ENCODE measurements at places on chromosomes 7 and 10. TPM values are rescaled to one million over a fixed set of nuclear protein-coding genes. Genes with fewer than 3 reads are reported as not detected.

GRCh38 chr10:1198453-1199344, 142.5 kb downstream of the WDR37 start:
- no peak for DNase-seq

Gene SRRM3
- polyA plus RNA-seq, result not detected

- no peak for DNase-seq
Observed at GRCh38 chr10:75487087-75487754, 55.8 kb downstream of the LRMDA start.

DNA sequence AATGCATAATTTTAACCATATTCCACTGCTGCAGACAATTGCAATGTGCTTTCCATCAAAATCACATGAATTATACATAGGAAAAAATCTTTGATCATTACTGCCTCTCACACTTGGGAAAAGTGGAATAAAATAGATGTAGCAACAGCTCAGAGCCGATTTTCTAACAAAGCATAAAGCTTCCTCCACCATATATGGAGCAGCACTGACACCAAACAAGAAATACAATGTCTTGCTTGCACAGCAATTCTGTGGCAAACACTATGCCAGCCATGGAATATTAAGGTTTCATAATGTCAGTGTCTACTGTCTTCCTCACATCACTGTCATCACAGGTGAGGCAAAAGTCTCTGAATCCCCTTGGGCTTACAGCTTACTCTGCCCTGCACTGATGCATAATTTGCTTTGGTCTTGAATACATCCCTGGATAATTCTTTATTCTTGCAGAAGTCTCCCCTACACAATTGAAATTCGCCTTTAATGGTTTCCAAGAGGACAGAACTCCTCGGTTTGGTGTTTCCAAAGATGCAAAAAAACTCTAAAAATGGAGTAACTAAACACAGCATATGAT, 198.5 kb downstream of the CACNA2D1 start:
- DNase-seq, result no peak

DNA sequence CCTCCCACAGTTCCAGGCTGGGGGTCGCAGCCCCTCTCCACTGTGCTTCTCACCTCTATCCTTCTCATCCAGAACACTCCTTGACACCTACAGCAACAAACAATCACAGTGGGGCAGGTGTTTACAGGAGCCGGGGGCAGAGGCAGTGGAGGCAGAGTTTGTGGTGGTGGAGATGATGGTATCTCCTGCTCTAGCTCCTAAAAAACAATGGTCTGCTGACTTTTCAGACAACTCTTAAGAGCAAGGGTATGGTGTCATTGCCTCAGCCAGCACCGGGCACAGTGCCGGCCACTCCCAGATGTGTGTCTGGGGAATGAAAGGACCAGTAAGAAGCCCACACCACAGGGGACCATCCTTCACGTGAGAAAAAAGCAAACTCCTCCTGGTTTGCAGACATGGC, 36.3 kb upstream of the ANTXRL start:
- DNase-seq, result no peak

Gene MET
- not detected for polyA plus RNA-seq

DNA sequence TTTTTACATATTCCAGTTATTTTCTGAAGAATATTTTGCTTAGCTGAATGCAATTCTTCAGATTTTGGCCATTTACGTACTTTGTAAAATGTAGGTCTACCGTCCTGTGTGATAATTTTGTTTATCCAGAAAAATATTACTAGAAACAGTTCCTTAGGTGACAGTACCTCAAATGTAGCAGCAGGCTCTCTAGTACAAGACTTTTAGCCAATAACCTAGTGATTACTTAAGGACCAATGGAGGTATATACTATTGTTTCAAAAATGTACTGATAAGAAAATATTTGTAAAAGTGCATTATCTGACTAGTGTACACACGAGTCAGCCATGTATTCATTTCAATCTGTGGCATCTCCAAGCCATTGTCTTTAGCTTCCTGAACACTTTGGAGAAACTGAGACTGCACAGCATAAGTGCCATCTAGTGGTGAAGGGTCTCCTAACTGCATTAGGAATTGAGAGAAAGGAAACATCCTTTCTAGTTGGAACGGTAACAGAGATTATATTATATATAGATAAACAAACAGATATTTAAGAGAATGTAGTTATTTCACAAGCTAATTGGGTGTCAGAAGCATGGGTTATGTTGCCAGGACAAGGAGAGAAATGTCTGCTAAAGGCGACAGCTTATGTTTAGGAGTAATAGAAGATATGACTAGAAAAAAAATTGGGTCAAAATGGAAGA, 23.7 kb downstream of the RTKN2 start:
- DNase-seq, result peak; percentile 53

Gene CHAT
- not detected for polyA plus RNA-seq

DNA sequence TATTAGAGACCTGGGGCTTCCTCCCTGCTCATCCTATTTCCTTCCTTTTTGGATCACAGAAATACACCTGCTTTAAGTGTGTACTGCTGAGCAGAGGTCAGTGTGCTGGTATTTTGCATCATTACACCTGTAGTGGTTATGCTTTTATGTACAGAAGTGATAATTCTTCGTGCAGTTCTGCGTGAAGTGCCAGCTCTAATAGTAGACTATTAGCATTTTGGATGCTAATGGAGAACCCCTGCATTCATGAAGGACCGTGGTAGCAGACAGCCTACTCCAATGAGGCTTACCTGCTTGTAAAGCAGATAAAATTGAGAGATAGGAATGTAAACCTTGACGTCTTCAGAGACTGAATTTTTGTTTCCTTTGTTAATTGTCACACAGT, 114.3 kb downstream of the CDK14 start:
- no peak for DNase-seq

Gene FAM25G
- polyA plus RNA-seq, result not detected

GRCh38 chr7:67455508-67455907, 458.9 kb downstream of the TYW1 start:
- no peak for DNase-seq

All from naive B cell (primary cell).